ENCODE measurements at places on chromosomes 2 and 18. TPM values are rescaled to one million over a fixed set of nuclear protein-coding genes. Genes with fewer than 3 reads are reported as not detected.

- no peak for DNase-seq
Observed at GRCh38 chr18:37571266-37571665, 5.7 kb upstream of the CELF4 start.

DNA sequence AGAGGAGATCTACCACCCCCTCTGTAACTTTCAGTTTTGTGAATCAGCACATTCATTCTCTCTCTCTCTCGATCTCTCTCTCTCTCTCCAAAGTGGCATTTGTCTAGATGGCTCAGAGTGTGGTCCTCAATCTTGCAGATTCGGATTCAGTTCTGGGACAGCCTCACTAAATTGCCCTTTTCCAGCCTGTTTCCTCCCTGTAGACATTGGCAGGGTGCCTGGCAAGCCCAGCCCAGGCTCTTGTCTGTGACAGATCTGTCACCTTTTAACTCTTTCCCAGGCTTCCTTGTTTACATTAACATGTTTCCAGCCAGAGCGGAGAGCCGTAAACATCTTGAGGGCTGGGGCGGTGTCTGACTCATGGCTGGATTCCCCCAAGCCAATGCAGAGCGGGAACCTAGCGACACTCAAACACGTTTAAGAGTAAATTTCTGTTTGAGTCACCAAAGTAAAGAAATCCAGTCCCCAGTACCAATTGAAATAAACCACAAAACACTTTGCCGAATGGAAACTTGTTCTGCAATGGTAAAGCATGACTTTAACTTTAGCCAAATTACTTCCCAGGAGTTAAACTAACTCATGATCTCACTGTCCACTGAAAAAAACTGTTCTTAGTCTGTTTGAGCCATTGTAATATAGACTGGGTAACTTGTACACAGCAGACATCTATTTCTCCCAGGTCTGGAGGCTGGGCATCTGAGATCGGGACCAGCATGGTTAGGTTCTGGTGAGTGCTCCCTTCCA, 6.6 kb upstream of the CYP27C1 start:
- DNase-seq, result peak; percentile 95

The RRM2 gene
- total RNA-seq, result 1.5 TPM

DNA sequence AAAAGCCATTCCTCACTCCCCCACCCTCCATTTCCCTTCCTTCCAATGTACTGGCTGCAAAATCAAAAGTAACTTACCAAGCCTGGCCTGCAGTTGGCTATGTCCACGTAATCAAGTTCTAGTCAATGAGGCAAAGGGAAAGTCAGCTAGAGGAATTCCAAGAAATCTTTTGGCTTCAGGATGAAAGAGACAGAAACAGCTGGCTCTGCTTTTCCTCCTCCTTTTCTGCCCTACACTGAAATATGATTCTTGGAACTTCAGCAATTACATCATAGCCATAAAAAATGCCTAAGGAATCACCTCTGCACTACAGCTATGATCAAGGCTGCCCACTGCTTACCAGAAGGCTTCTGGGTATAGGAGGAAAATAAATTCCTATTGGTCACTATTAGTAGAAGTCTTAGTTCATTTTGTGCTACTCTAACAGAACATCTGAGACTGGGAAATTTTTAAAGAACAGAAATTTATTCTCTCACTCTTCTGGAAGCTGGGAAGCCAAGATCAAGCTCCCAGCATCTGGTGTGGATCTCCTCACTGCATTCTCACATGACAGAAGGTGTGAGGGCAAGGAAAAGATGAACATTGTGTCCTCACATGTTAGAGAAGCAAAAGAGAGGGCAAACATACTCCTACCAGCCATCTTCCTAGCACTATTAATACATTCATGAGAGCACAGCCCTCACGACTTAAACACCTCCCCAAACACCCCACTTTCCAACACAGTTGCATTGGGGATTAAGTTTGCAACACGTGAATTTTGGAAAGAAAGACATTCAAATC, 219.9 kb downstream of the TMX3 start:
- DNase-seq, result peak; percentile 97

DNA sequence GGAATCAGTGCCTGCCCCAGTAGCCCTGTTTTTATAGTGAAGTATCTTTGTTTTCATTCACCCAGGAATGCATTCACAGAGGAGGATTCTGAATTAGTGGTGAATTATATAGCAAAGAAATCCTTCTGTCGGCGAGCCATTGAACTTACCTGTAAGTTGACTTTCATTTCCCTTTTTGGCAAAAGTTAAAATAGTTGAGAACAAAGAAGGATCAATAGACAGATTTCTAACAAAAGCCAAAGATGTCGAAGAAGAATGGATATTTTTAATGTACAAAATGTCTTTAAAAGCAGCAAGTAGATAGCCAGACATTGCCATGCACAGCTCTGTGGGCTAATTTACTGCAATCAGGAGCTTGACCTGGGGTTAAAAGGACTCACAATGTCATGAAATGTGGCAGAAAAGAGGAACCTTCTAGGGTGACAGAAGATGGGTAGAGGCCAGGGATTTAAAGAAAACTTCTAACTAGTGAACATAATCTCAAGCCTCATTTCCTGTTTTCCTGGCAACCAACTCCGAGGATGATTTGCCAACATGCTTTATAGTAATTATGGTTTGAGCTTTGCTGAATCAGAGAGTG, 53.8 kb upstream of the TMEM87B start:
- DNase-seq, result peak; percentile 12

DNA sequence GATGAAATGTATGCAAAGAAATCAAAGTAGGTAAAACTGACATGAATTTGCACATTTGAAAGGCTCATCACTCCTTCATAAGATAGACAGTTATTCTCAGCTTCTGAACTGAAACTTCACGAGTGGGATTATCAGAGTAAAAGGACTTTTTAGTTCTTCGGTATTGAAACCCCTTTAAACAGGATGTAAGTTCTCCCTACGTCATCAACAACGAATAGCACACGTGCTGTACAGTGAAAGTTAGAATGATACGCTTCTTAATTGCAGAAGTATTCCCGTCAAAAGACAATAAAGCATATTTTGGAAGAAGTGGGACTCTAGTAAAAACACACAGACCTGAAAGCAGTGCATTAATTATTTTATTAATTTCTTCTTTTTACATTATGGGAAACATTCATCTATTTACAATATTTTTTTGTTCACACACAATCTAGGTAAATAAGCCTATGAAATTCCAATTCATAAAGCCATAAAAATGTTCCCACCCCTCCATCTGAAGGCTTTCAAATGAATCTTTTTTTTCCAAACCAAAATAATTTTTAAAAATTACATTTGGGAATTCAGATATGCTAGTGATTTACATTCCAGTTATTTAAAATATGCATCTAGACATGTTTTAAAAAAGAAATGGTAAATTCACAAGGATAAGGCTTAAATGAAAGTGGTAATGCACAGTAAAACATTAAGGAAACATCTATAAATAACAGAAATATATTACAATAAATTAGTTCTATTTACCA, 45.9 kb downstream of the TGIF1 start:
- no peak for DNase-seq

- peak; percentile 12 for DNase-seq
Observed at GRCh38 chr2:1818404-1818803, 74.1 kb upstream of the PXDN start.

All from fibroblast of lung (primary cell).